ENCODE measurements at places on chromosomes 16 and 17.

GRCh38 chr17:43755389-43755875 is 3.2 kb downstream of the SOST start:
- peak; percentile 26 for DNase-seq

DNA sequence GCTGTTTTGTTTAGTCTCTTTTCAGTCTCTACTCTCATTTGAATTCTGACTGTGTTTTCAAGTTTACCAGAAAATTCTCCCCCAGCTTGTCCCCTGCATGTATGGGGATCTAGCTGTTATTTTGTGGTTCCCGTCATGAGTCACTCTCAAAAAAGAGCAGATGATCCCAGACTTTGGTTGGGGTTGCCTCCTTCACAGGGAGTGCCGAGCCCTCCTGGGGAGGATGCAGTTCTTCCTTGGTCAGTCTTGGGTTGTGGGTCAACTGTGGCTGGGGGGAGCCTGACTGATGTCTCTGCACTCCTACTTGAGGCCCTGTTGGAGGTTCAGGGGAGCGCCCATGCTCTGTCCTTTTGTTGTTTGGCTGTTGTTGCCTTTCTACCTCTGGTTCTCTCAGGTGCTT is 37.7 kb downstream of the EPN2 start:
- DNase-seq, result no peak

GRCh38 chr16:50771366-50771765 is 29.5 kb downstream of the CYLD start:
- DNase-seq, result no peak

DNA sequence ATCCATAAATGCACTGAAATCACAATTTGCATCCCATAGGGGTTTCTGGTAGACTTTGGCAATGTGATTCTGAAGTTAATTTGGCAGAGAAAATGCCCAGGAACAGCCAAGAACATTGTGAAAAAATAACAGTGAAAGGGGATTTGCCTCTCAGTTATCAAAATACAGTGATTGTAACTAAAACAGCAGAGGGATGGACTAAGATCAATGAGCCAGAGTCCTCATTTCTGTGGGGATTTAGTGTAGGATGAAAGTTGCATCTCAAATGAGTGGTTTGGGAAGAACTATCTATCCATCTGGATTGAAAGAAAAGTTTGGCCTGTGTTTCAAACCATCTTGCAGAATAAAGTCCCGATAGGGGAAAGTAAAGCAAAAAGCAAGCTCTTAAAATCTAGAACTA is 28.1 kb downstream of the MYBBP1A start:
- DNase-seq, result no peak

GRCh38 chr16:65312071-65312470 is 190.2 kb upstream of the CDH11 start:
- DNase-seq, result no peak

- peak; percentile 81 for DNase-seq
Measured at GRCh38 chr17:9676820-9677310, 31.5 kb downstream of the USP43 start.

- no peak for DNase-seq
Measured at GRCh38 chr16:31428279-31428597, at the start of gene COX6A2. Gene COX6A2, minus strand, starts transcription at chr16:31428360. Its CDS starts 35 bp downstream, at chr16:31428325.

- no peak for DNase-seq
Measured at GRCh38 chr17:44792276-44792675, 33.5 kb downstream of the ADAM11 start.

GRCh38 chr16:27972500-27972899 is 91.0 kb downstream of the GSG1L start:
- peak; percentile 64 for DNase-seq

DNA sequence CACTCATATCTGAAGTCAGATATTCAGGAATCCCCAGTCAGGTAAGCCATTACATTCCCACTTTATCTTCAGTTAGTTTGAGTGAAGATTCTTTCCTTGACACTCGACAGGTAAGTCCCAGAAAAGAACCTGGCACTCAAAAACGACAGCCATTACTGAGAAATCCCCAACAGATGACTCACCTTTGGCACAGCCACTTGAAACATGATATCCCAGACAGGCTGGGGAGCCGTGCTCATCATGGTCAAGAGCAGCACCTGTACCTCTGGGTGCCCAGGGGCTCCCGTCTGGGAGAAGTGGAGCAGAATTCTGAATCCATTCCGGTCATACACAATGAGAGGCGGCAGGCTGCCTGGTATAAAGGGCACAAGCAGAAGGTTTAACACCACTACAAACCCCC is 16.8 kb upstream of the COG7 start:
- no peak for DNase-seq

DNA sequence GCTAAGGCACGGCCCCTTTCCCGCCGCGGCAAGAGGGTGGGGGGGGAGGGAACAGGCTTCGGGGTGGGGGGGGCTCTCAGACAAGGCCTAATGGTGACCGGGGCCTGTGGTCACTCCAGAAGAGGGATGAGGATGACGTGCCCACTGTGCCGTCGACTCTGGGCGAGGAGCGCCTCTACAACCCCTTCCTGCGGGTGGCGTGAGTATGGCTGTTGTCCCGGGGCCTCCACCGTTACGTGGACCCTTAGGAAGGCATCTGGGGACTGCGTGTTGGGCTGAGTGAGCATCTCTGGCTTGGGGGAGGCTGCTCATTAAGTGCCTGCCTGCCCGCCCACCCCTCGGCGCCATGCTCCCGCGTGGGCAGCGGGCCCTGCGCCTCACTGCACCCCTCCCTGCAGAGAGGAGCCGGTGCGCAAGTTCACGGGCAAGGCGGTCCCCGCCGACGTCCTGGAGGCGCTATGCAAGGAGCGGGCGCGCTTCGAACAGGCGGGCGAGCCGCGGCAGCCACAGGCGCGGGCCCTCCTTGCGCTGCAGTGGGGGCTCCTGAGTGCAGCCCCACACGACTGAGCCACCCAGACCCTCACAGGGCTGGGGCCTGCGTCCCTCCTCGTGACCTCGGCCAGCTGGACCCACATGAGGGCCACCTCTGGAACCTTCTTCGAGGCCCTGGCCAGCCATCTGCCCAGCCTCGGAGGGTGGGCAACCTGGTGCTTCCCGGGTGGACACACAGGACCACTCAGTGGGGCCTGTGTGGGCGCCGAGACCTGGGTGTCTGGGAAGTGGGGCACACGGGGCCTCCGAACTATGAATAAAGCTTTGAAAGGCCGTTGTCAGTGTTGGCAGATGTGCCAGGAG is 2.2 kb downstream of the HAGHL start:
- DNase-seq, result no peak
